ENCODE measurements at places on chromosomes 5 and 9.

- no peak for DNase-seq
Measured at GRCh38 chr5:74334062-74334761, 306.3 kb downstream of the ENC1 start.

DNA sequence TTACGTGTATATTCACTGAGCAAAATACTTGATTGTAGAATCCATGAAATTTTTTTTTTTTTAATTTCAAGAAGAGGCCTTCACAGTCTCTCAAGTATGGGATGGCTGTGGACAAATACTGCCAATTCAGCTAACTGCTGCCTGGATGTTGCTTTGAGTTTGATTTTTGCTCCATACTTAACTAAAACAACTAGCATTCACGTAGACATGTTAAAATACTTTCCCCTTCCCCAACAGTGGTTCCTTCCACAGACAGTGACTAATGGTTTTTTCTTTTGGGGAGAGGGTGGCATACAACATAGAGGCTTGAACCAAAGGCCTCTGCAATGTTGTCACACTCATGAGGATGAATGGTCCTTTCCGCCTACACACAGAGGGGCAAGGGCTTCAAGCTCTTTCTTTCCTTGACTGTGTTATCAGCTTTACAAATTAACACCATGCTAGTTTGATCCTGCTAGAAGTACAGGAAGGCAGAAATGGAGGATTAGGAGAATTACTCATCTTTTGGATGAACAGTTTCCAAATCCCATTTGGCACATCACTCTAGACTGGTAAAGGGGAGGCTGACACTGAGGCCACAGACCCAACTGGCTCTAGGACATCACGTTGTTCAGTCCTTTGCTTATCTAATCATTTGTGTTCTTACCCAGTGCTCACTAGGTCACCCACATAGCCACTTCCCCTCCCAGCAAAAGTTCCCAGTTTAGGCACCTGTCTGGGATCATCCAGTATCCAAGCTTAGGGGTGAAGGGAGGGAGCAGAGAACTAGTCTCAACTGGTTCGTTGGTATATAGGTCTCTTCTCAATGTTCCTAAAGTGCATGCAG is 1.8 kb upstream of the LEAP2 start:
- no peak for DNase-seq

DNA sequence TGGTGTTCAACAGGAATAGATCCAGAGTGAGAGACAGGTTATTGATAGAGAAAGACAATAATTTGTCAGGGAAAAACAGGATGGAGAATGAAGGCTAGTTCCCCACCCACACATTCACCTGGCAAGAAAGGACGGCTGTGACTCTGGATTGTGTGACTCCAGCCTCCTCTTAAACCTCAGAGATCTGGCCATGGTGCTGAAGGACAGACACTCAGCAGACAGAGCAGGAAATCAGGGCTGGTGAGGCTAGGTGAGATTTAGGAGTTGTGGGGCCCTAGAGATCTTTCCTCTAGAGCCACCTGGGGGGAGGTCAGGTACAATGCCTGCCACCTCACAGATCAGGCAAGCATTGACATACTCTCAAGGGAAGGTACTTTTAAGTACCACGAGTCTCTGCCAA is 15.2 kb downstream of the OR1B1 start:
- no peak for DNase-seq

GRCh38 chr9:114804505-114804904 is 1.3 kb downstream of the TNFSF15 start:
- no peak for DNase-seq

DNA sequence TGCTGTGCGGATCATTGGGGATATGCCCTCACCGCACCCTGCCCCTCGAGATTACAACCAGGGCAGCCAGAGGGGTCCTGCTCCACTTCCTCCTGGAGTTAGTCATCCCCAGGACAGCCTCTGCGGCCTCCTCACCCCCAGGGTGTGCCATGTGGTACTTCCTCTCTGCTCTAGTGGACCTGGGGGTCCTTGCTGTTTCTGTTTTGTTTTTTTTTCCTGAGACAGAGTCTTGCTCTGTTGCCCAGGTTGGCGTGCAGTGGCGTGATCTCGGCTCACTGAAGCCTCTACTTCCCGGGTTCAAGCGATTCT is 5.2 kb upstream of the FCN1 start:
- DNase-seq = no peak

- no peak for DNase-seq
Measured at GRCh38 chr9:23850242-23850689, 24.2 kb upstream of the ELAVL2 start.

DNA sequence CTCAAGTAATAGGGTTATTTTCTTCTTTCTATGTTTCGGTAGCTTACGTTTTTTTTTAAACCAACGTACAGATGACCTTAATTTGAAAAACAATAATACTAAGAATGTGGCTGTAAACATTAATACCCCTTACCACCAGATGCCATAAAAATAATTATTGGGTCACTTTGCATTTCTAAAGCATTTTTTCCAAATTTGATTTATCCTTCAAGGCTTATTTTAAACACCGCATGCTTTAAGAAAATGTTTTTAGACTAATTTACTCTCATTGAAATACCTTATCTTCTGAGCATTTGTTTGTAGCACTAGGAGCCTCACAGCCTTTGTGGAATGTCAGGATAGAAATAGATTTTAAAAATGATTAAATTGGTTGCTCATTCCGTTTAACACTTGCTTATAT is 5.8 kb upstream of the APBA1 start:
- no peak for DNase-seq

DNA sequence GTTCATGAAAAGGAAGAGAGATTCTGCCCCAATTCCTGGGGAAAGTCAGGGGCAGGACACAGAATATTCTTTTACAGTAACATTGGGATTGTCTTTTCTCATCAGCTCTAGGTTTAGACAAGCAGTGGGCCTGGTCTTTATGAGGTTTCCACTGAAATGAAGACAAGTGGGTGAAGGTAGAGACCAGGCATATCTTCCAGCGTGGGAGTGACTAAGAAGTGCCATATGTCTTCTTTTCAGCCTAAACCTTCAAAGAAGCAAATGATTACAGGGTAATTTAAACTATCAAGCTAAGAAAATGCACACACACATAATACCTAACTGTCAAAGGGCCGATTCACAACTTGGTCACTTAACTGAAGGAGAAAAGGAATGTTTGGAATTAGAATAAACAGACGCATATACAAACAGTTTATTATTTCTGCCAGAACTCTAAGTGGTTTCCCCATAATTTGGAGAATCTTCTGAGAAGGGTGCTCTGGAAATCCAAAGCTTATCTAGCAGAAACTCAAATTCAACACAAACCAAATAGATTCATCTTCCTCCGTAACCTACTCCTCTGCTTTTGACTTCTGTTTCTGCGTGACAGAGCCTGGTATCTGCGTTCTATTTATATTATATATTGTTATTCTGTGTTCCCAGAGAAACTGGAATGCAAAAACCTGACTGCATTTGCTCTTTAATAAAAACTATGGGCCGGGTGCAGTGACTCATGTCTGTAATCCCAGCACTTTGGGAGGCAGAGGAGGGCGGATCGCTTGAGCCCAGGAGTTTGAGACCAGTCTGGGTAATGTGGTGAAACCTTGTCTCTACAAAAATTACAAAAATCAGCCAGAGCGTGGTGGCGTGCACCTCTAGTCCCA is 22.0 kb upstream of the TEK start:
- no peak for DNase-seq

GRCh38 chr9:2824564-2824963 is 19.3 kb downstream of the PUM3 start:
- no peak for DNase-seq

GRCh38 chr9:105246656-105247173 is 2.3 kb downstream of the SLC44A1 start:
- DNase-seq = no peak

DNA sequence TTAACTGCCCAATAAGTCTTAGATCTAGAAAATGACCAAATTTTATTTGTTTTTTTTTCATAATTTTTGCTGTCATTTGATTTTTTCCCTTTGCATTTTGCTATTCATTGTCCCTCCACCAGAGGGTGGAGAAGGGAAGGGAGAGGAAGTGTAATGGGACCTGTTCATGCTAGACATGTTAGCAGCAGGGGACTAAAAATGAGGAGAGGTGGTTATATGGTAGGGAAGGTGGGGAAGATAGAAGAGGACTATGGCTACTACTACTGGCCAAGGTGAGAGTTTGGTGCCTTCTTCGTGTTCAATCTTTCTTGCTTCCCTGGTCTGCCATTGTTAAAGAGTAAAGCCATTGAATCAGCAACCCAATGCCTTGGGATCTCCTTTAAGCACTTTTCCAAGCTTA is 6.4 kb downstream of the GRIA1 start:
- no peak for DNase-seq

GRCh38 chr9:93667627-93668026 is 91.2 kb downstream of the PHF2 start:
- DNase-seq = no peak

DNA sequence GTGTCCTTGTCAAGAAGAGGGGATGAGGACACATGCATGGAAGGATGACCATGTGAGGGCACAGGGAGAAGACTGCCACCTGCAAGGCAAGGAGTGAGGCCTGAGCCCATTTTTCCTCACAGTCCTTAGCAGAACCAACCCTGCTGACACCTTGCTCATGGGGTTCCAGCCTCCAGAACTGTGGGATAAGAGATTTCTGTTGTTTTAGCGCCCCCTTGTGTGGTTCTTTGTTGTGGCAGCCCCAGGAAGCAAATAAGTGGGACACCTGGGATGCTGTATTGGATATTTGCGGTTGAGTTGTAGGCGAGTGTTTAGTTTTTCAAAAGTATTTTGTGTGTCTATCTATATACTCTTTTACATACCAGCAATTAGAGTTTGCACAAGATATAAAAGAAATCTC is 206.4 kb downstream of the NXNL2 start:
- DNase-seq = no peak

DNA sequence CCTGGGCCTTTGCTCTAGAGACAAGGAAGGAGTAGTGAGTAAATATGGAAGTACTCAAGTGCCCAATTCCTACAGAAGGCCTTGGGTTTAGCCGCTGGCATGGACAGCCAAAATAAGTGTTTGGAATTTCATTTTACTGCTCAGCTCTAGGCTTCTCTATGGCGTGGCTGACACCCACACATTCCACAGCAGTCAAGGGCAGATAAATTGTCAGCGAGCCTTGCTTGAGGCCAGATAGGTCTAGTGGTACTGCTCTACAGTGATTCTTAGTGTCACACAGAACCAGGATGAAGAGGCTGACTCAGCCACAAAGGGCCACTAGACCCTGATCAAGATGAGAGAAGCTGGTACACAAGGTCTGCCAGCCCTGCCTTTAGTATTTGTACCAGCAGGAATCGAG is 111.0 kb upstream of the NFIB start:
- no peak for DNase-seq

DNA sequence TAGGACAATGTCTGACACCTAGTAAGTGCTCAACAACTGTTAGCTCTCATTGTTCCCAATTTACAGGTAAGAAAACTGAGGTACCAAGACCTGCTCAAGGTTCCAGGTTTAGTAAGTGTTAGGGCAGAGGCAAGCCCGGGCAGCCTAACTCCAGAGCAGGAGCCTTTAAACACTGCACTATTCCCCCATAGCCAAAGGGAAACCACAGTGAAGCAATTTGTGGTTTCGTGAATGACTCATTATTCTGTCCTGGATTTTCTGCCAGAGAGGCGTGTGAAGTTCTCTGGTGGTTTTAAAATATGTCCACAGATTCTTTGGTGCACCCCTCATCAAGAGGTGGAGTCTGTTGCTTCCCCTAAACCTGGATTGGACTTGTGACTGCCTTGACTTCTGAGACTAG is 1.0 kb upstream of the MCC start:
- no peak for DNase-seq

GRCh38 chr9:99948896-99949295 is 42.4 kb downstream of the STX17 start:
- no peak for DNase-seq

DNA sequence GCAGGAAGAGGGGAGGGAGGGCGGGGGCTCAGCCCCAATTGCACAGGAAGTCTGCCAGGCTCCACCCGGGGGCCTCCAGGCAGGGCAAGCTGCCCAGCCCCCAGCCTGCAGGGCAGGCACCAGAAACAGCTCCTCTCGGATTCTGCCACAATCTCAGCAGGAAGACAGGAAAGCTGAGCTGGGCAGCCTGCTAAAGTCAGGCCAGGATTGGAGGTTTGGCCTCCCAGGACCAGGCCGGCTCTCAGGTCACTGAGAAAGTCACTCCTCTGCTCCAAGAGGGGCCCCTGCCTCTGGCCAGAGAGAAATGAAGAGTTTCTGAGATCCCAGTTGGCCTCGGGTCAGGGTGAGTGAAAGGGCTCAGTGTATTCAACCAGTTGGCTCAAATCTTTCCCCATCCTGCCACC is 54.6 kb upstream of the STXBP1 start:
- no peak for DNase-seq

GRCh38 chr5:131986161-131986912 is 25.1 kb downstream of the ACSL6 start:
- DNase-seq = no peak

- DNase-seq = no peak
Measured at GRCh38 chr5:1204693-1205242, 3.4 kb downstream of the SLC6A19 start.

DNA sequence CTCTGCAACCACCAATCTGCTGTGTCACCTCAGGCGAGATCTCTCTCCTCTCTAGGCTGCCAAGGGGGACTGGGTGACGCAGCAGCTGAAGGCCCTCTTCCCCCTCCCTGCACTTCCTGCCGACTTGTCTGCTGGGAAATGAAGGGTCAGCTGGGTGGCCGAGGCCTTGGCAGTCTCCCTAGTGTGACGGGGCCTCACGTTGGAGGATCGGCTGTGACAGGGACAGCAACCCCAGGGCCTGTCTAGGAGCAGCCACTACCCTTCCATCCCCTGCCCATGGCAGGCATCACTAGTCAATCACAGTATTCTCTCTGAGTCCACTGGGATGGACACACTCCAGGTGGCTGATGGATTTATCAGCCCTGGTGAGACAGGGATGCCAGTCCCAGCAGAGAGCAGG is 107.3 kb upstream of the SARDH start:
- no peak for DNase-seq

DNA sequence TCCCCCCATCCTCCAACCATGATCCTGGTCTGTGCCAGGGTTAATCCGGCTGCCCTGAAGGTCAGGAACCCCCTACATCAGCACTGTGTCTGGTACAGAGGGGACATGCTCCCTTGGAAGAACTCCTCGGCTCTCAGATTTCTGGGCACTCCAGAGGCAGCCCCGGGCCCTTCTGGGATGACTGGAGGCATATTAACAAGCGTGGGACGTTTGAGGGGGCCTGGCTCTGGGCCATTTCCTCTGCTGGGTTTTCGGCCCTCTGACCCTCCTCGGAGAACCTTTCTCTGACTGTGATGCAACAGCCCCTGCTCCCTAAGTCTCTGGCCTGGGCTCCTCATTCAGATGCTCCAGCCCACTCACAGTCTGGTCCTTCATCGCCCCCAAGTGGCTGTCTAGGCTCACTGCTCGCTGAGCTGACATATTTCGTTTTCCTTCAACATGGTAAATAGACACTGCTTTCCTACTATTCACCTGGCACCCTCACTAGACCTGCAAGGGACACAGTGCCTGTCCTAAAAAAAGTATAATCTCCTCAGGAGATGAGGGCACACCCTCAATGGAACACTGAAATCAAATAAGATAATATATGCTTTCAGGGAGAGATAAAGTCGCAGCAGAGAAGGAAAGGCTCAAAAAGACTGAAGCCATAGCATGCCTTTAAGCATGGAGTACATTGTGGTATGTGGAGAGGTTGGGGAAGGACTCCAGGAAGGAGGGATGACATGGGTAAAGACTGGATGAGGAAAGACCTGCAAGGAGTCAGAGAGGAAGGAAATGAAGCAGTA is 404.7 kb upstream of the TRPC7 start:
- no peak for DNase-seq
